ENCODE measurements at places on chromosomes 12 and 14. TPM values are rescaled to one million over a fixed set of nuclear protein-coding genes. Genes with fewer than 3 reads are reported as not detected.
A peak's percentile ranks its signal among the peaks of the same experiment; 100 is the strongest.

The EIF4B gene
- 1,144 TPM for total RNA-seq

The KDM2B gene
- total RNA-seq = 21.1 TPM

The IL26 gene
- total RNA-seq = not detected

The PDZRN4 gene
- total RNA-seq = not detected

The DPPA3 gene
- not detected for total RNA-seq

DNA sequence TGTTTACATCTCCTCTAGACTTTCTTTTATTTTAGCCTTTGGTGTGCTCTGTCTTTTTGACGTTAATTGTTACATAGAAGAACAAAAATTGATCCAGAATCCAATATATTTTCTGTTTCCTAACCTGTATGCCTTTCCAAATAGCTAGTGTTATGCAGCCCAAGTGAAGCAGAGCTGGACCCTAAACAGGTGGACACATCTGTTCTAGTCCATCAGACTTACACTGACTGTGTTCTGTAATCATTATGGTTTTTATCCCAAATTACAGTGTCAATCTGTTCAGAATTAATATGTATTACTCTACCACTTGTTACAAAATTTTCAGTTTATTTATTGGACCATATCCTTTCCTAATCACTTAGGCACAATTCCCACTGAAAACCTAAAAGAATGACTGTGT lies 176.8 kb upstream of the FOXG1 start:
- H3K4me1 ChIP-seq = no peaks in the 10 kb centered on the region
- no peak for DNase-seq

DNA sequence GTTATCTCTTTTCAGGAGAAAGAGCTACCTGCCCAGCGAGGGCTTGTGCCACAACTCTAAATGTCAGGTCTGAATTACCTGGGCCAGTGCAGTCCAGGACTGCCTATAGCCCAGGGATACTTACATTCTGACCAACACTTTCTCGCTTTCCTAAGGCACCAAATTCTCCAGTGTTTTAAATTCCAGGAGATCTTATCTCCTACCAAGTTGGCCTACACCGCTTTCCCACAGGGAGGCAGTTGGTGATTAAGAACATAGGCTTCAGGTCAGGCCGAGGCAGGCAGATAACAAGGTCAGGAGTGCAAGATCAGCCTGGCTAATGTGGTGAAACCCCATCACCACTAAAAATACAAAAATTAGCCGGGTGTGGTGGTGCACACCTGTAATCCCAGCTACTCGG lies 41.1 kb downstream of the RPS29 start:
- no peak overlapping the region for H3K27ac ChIP-seq
- no peaks in the 10 kb centered on the region for H3K36me3 ChIP-seq
- no peak for DNase-seq
- no peaks in the 10 kb centered on the region for H3K4me1 ChIP-seq

- H3K27me3 ChIP-seq = peaks cover 3% of the 10 kb centered on the region
- no peak overlapping the region for H3K27ac ChIP-seq
- DNase-seq = no peak
Measured at GRCh38 chr12:108764540-108765288, 33.4 kb upstream of the CORO1C start.

DNA sequence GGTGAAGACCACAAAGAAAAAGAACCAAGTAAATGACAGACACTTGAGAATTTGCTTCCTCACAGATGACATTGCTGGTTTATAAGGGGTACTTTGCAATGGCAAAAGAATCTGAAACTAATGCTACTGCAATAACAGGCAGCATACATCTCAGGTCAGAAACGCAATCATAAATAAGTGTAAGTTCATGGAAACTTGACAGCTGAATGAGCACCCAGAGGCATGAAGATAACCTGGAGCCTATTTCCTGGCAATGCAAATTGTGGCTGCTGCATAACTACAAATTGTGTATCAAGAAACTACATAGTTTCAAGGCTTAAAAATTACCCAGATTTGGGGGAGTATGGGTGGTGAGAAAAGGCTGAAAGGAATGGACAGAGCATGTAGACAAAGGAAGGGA lies 8.5 kb upstream of the MYO1A start:
- H3K4me1 ChIP-seq = no peaks in the 10 kb centered on the region
- no peak overlapping the region for H3K4me3 ChIP-seq
- no peak for DNase-seq
- no peaks in the 10 kb centered on the region for H3K27me3 ChIP-seq
- H3K27ac ChIP-seq = no peak overlapping the region

DNA sequence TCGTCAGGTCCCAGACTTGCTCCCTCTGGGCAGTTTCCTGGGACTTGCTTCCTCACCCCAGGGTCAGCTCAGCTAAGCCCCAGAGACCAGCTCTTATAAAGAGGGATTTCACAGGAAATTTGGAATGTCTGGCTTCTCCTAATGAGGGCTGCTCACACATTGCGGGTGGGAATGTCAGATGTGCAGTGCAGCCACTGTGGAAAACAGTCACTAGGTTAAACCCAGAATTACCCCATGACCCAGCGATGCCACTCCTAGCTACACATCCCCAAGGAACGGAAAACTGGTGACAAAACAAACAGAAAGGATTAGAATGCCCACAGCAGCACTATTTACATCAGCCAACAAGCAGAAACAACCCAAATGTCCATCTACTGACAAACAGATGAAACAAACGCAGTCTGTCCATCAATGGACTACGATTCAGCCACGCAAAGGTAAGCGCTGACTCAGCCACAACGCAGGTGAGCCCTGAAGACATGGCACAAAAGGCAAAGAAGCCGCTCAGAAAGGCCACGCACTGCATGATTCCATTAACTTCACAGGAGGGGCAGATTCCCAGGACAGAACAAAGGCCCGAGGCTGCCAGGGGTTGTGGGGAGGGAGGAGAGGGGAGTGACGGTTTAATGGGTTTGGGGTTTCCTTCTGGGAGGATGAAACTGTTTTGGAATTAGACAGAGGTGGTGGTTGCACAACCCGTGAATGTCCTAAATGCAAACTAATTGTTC lies 63.0 kb downstream of the NCOR2 start:
- H3K4me1 ChIP-seq = peaks cover 24% of the 10 kb centered on the region
- H3K4me3 ChIP-seq = no peak overlapping the region
- H3K27ac ChIP-seq = no peak overlapping the region
- H3K27me3 ChIP-seq = no peaks in the 10 kb centered on the region
- DNase-seq = no peak
- 0 out of 2 replicates have a peak, but pooled peaks cover 2% of the 10 kb centered on the region for H3K36me3 ChIP-seq

DNA sequence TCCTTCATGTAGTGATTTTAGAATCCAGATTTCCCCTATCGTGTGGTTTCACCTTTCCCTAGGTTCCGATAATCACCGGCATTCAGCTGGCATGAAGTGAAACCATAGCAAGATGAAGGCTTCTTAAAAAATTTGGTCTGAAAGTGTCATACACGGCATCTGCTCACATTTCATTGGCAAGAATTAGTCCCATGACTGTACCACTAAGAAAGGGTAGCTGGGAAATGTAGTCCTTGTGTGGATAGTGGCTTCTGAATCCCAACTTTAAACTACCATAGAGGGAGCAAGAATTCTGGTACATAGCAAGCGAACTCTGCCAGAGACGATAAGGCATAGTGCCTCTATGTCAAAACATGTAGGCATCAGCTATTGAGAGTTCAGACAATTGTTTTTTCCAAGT lies 360.1 kb upstream of the TBX3 start:
- no peaks in the 10 kb centered on the region for H3K27me3 ChIP-seq
- H3K27ac ChIP-seq = no peak overlapping the region
- H3K4me1 ChIP-seq = no peaks in the 10 kb centered on the region
- peak; percentile 10 for DNase-seq
- no peak overlapping the region for H3K4me3 ChIP-seq

DNA sequence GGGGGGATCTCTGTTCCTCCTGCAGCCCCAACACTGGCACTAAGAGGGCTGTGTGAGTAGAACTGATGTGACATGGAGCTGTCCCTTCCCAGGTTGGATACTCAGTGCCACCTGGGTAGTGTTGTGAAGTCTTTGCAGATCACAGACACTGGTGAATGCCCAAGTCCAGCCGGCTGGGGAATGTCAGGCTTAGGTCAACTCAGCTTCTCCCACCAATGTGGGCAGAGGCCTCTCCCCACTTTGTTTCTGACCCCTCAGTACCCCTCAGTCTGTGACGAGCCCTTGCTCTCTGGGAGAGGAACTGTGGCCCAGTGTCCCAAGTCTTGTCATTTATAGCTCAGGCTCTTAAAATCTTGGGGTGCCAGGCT lies 11.3 kb downstream of the SLC25A29 start:
- no peaks in the 10 kb centered on the region for H3K27me3 ChIP-seq
- H3K4me3 ChIP-seq = no peak overlapping the region
- H3K4me1 ChIP-seq = peaks cover 12% of the 10 kb centered on the region
- H3K27ac ChIP-seq = no peak overlapping the region
- DNase-seq = no peak

Data from IMR-90 (cell line).